NCI-H460 (cell line): ENCODE measurements at places on chromosomes 16 and 17. TPM values are rescaled to one million over a fixed set of nuclear protein-coding genes. Genes with fewer than 3 reads are reported as not detected.

ZNF469 gene
- total RNA-seq = 2.9 and 3.7 TPM in 2 replicates

LGALS9 gene
- total RNA-seq = 0.14 and 0.25 TPM in 2 replicates

MEIOB gene
- 0.97 and 2.5 TPM in 2 replicates for total RNA-seq

KRT14 gene
- total RNA-seq = not detected in 2 replicates

ARHGAP27 gene
- 3.5 and 4.5 TPM in 2 replicates for total RNA-seq

SEPTIN12 gene
- not detected in 2 replicates for total RNA-seq

DNA sequence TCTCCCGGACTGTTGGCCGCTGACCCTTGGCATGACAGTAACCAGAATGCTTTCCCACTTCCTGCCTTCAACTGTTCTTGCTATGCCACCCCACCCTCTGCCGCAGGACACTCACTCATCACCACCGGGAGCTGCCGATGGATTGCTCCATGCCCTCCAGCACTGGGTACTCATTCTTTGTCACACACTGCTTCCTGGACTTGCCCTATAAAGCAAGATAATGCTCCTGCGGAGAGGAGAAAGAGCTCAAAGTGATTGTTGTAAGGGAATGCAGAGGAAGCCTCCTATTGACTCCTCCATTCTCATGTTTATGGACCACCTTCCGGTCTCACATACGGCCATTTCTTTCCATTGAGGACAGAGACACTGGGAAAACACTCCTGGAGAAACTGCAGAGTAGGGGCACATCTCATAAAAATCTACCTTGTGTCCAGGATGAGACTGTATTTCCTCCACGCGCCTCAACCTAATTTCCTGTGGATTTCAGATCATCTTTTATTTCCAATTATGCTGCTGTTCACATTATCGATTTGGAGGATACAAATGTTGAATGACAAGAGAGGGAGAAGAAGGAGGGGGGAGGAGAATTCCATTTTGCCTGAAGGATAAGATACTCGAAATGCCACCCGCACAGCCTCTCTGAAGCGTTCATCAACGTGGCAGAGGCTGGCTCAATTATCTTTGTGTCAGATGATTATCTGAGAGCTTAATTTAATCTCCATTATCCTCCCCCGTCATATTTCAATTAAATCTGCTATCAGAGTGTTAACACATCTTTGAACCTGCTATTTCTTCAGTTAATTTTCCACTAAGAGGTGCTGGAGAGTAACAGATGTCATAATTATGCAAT is 486.1 kb upstream of the SALL1 start:
- no peak for DNase-seq

- DNase-seq = peak; percentile 60
These were observed 30.1 kb upstream of the BAHCC1 start for GRCh38 chr17:81365148-81365600.

DNA sequence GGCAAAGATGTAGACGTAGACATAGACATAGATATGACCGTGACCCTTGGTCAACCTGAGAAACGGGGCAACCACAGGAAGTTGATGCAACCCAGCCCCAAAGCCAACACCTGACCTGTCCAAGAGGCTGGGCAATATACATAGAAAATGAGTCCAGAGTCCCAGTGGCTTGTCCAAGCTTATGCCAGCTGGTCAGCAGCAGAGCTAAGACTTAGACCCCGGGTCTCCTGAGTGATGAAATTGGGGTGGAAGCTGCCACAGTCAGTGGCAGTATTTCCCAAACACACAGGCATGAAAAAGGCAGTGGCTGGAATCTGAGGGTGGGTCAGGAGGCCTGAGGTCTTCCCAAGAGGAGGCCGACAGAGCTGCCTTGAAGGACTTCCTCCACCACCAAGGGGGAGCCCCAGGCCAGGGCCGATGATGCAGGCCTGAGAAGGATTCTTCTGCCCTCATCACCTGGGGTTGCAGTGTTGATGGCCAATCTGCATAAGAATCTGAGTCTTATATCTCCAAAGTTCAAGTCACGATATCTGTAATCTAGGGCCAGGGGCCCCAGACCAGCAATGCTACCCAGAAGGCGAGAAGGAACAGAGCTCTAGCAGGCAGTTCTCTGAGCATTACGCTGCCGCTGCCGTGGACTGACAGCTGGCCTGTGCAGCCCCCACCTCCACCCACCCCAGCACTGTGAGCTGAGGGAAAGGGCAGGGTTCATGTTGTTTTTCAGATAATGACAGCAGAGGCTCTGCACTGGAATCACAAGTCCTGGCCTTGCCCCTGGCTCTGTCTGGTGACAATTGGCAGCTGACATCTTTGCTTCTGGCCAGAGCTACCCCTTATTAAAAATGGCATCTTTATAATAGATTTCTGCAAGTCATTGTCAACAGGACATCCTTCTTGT is 72.7 kb downstream of the GNAO1 start:
- no peak for DNase-seq

GRCh38 chr17:51540151-51540550 is 279.8 kb downstream of the UTP18 start:
- DNase-seq = no peak

GRCh38 chr17:77416105-77416713 is 275.4 kb downstream of the SEC14L1 start:
- no peak for DNase-seq

DNA sequence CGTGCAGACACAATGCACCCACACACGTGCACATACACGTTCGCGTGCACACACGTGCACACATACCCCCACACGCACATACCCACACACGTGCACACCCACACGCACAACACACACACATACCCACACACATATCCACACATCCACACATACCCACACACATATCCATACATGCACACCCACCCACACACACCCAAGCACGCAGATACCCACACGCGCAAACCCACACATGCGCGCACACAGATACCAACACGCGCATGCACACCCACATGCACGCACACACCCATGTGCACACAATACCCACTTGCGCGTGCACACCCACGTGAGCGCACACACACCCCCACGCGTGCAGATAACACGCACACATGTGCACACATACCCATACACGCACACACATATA is 26.8 kb upstream of the PVALEF start:
- no peak for DNase-seq

- no peak for DNase-seq
These were observed 36.9 kb upstream of the KLHDC4 start for GRCh38 chr16:87802670-87803069.

GRCh38 chr17:606508-607250 is 108.0 kb downstream of the VPS53 start:
- no peak for DNase-seq

DNA sequence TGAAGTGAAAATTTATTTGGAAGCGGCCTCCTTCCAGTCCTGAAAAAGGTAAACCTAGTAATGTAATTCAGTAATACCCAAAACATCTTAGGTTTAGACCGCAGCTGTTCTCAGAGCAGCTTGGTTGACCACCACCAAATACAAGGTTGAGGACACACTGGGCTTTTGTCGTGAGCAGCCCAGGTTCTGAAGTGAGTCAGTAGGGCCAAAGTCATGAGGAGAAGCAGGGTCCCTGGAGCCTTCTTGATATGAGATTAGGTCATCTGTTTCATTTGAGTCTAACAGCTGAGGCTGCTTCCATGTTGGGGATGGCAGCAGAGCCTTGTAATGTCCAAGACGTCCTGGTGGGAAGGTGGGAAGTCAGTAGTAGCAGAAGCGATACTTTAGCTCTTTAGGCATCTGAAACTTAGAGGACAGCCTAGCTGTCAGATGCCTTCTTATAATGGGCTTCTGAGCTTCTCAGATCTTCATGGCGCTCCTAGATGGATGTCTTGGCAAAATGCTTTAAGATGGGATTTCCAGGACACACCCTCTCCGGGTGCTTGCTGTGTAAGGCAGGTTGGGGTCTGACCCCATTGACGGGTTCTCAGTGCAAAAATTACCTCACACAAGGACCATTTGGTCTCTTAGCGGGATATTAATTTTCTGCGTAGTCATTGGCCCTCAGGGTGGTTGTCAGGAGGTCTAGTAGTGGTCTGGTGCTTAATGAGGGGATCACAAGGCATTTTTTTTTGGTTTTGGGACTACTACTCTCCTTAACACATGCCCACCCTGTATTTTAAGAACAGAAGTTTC is 2.4 kb downstream of the ALKBH5 start:
- no peak for DNase-seq

GRCh38 chr17:81991684-81992305 is 14.4 kb downstream of the ASPSCR1 start:
- peak; percentile 30 for DNase-seq

GRCh38 chr17:76904116-76904515 is 35.9 kb downstream of the MGAT5B start:
- no peak for DNase-seq

DNA sequence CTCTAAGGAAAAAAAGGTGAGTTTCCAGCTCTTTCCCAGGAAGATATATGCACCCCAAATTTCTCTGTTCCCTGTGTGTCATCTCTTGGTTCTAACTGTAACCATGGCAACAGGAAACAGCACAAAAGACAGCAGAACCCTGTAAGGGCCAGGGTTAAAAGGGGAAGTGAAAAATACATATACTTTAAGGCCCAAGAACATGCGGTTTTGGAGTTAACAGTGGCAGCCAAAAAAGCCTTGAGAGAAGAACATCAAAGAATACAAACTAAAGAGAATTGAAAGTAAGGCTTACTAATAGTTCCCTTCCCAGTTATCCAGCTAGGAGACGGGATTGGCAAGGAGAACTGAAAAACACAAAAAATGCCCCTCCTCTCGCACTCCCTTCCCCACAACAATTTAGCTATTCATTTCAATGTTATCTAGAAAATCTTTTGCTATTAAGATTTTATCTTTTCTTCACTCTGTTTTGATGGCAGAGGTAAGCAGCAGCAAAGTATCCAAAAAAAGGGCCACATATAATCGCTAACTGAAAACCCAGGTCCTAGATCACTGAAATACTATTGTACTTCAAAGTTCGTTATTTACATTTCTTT is 1.5 kb downstream of the SPOP start:
- no peak for DNase-seq

DNA sequence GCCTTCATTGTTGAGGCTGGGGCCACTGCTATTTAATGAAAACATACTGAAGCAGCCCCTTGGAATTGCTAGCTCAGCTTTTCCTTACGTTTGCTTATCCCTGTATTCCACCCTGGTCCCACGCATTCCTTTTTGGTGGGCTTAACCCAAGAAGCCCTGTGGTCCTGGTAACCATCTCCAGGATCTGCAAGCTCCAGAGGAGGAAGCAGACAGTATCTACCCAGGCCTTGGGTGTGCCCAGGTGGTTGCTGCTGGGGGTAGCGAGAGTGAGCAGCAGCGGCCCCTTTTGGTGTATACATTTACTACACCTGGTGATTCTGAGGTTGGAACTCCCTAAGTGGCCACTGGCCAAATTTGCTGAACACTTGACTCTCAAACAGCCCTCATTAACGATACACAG is 97.7 kb downstream of the CBLN1 start:
- DNase-seq = no peak

- DNase-seq = peak; percentile 66
These were observed 14.3 kb downstream of the KPNB1 start for GRCh38 chr17:47663912-47664623.

GRCh38 chr17:549177-550040 is 165.2 kb downstream of the VPS53 start:
- no peak for DNase-seq
